Activated naive CD4-positive, alpha-beta T cell treated with anti-CD3 and anti-CD28 coated beads, Interleukin-2, amount 10 ng/mL, durations not matched to agents 7 days and 5 days (primary cell): ENCODE measurements at places on chromosomes 16 and 17.

- no peak for DNase-seq
These were observed 1427.3 kb downstream of the CDH8 start for GRCh38 chr16:60608971-60609370.

GRCh38 chr17:63399856-63400255 is 46.2 kb downstream of the CYB561 start:
- no peak for DNase-seq

DNA sequence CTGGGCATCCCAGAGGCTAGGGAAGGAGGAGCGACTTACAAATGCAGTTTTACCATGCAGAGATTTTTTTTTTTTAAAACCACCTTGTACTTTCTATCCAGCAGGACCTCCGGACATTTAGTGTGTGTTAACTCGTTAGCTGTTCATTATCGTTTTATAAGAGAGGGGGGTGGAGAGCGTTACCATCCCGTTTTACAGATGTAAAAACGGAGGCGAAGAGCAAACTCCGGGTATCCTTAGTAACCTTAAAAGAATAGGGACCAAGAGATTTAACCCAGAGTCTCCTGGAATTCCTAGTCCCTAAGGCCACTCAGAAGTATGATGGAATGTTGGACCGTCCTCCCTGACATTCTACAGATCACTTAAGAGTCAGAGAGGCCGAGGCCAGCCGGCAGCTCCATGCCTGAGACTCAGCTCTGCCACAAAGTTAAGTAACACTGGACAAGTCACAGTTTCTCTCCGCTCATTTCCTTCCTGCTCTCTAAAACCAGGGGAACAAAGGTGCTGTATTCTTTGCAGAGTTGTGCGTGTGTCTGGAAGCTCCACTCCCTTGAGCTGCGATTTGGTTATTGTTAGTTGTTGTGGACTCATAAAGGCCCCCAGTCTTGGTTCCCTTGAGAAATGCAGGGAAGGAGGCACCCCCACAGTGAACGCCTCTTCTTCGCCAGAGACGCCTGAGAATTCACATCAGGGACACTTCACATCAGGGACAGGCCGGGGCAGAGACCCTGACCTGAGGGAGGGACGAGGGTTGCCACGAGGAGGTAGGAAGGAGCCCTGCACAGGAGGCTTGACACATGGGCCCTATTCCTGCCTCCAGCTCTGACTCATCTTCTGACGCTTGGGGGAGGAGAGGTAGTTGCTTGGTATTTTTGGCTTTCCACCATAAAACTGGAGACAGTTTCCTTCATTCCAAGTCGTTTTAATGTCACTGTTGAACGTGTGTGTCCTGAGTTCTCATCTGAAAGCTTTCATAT is 1.2 kb downstream of the DUSP14 start:
- DNase-seq, result no peak

GRCh38 chr16:81283044-81283443 is 31.7 kb upstream of the GAN start:
- DNase-seq, result no peak

DNA sequence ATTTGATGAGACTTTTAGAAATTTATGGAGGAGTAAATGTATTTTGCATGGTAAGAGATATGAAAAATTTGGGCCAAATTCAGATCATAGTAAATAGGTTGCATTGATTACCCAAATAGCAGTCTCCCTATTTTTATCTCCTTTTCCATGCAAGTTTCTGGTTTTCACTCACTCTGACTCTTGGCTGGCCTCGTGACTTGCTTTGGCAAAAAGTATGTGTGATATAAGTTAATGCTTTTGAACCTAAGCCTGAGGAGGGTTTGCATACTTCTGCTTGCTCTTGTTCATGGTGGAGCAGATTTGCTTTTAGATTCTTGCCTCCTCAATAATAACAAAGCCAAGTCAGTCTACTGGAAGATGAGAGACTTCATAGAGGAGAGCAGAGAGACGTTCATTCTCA is 1045.9 kb upstream of the CDH8 start:
- DNase-seq, result no peak

- DNase-seq, result no peak
These were observed 282.0 kb downstream of the BCAS3 start for GRCh38 chr17:60959696-60960095.

GRCh38 chr17:30947796-30948195 is 23.0 kb upstream of the RNF135 start:
- no peak for DNase-seq

DNA sequence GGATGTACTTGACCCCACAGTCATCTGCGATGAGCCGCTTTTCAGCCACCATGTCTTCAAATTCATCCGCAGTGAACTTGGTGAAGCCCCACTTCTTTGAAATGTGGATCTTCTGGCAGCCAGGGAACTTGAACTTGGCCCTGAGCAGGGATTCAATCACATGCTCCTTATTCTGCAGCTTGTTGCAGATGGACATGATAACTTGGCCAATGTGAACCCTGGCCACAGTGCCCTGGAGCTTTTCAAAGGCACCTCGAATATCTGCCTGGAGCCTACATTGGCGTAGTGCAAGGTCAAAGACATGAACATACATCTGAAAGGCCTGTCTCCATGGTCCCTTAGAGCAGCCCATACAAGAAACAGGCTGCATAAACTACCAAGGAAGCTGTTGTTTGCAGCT is 1.8 kb upstream of the TENT4B start:
- DNase-seq, result no peak

- DNase-seq, result peak; percentile 65
These were observed 345 bp downstream of the EMC8 start for GRCh38 chr16:85798901-85799496.

DNA sequence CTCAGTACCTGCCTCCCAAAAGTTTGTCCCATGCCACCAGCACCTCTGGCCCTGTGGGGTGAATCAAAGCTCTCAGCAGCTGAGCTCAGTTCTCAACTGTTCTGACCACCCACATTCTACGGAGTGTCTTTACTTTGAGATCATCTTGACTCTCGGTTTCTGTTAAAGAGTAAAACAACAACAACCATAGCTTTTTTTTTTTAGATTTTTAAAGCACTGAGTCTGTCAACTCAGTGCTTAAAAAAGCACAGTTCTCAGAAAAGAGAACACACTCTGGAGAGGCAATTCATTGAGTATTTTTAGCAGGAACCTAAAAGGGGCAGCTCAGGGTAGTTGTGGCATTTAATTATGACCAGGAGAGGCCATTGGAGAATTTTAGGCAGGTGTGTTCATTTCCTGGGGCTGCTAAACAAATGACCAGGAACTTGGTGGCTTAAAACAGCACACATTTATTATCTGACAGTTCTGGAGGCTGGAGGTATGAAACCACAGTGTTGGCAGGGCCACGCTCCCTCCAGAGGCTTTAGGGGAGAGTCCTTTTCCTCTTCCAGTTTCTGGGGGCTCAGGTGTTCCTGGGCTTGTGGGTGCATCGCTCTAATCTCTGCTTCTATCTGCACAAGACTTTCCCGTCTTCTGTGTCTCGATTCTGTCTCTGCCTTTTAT is 6.7 kb upstream of the WFIKKN2 start:
- no peak for DNase-seq

- no peak for DNase-seq
These were observed 8.2 kb downstream of the TUFM start for GRCh38 chr16:28837672-28838557.

- DNase-seq, result no peak
These were observed 28.4 kb upstream of the NPTX1 start for GRCh38 chr17:80504686-80505413.

DNA sequence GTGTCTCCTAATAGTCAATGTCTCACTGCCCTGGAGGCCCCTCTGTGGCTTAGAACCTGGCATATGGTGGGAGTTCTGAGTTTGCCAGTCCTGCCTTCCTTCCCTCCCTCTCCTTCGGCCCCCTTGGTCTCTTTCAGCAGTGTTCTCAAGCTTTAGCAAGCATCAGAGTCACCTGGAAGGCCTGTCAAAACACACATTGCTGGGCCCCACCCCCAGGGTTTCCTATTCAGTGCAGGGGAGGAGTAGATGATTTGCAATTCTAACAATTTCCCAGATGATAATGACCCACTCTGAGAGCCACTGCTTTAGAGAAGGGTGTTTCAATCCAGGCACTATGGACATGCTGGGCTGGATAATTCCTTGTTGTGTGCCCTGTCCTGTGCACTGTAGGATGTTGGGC is 26.4 kb upstream of the TMEM220 start:
- no peak for DNase-seq

GRCh38 chr17:28953444-28954118 is 2.3 kb upstream of the PHF12 start:
- peak; percentile 71 for DNase-seq

- DNase-seq, result no peak
These were observed 20.9 kb downstream of the METRNL start for GRCh38 chr17:83100220-83100852.

- DNase-seq, result no peak
These were observed 5.2 kb downstream of the C16orf78 start for GRCh38 chr16:49378816-49379215.
